H7 (cell line): ENCODE measurements at places on chromosomes 11 and 22.

DNA sequence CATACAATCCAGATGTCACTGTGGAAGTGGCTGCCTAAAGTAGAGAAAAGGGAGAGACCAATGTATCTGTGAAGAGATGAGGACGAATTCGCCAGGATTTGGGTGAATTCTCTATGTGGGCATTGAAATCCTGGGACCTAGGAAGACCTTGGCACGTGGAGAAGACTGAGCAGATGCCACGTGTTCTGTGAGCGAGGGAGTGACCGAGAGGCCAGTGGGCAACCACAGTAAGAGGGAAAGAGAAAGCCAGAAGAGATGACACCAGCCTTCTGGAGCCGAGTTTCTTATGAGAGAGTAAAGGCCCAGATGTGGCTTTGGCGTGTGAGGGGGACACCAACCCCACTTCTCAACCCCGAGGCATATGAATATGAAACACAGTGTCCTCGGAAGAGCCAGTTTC, 228.1 kb downstream of the BUD13 start:
- DNase-seq, result no peak

GRCh38 chr22:49037701-49038245, 789.9 kb downstream of the BRD1 start:
- no peak for DNase-seq

GRCh38 chr22:48700566-48701295, 1126.9 kb downstream of the BRD1 start:
- peak; percentile 69 for DNase-seq

- peak; percentile 46 for DNase-seq
Measured at GRCh38 chr22:30214703-30215407, 31.7 kb downstream of the LIF start.

DNA sequence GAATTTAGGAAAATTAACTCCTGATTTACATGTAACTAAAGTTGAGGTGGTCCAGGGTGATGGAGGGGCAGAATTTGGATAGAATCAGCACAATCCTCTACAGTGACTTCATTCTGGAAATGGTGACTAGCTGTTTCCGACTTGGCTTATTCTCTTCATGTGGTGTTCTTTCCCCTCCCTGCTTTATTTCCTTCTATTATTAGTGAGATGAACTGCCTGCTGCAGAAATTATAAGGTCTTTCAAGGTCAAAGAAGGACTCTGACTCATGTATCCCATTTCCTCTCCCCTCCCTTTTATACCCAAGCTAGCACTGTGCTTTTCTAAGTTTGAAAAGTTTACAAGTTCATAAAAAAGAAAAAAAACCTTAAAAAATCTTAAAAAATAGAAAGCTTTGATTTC, 12.2 kb upstream of the MRPL17 start:
- no peak for DNase-seq

GRCh38 chr11:61777234-61778090, 14.9 kb downstream of the TMEM258 start:
- DNase-seq, result peak; percentile 98

- peak; percentile 89 for DNase-seq
Measured at GRCh38 chr22:50269970-50270665, at the start of gene MAPK11. MAPK11 (minus strand) TSS chr22:50270380; CDS start chr22:50270292, 88 bp downstream.

- no peak for DNase-seq
Measured at GRCh38 chr11:2683806-2684205, 16.0 kb downstream of the KCNQ1OT1 start.

DNA sequence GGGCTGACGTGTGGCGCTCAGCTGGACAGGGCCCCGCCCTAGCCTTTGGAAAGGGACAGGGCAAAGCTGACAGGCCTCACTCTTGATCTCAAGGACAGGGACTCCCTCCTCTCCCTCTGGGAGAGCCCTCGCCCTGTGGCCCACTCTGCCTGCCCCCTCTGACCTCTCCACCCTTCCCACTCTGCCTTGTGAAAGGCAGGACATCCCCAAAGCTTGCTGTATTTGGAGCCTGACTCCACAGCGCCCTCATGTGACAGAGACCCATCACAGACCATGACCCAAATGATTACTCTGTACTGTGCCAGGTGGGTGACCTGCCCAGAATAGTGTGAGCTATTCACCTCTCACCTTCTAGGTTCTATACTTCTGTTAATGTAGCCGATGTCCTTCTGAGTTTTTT, 18.8 kb downstream of the P2RY2 start:
- peak; percentile 90 for DNase-seq

DNA sequence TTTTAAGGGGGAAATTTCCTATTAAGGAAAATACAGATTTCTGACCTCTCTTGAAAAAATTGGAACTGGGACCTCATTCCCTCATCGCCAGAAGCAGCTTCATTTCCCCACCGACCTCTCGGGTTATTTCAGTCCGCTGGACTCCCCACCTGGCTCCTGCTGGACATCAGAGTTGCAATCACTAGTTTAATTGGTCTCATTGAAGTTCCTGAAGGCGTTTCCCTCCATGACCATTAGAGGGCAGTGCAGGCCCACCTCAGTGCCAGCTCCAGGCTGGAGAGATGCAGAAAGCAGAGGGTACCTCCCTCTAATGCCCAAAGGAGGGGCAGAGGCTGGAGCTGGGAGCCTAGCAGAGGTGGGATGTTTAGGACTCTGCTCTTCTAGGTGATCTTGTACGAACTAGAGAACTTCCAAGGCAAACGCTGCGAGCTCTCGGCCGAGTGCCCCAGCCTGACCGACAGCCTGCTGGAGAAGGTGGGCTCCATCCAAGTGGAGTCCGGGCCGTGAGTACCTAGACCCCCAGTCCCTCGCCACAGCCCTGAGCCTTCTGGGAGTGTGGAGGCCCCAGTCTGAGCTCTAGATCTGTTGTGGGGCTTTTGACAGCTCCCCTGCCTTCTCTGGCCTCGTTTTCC, 2.7 kb downstream of the CRYBB3 start:
- peak; percentile 93 for DNase-seq

GRCh38 chr11:126640186-126640585, 284.7 kb downstream of the ST3GAL4 start:
- DNase-seq, result no peak

DNA sequence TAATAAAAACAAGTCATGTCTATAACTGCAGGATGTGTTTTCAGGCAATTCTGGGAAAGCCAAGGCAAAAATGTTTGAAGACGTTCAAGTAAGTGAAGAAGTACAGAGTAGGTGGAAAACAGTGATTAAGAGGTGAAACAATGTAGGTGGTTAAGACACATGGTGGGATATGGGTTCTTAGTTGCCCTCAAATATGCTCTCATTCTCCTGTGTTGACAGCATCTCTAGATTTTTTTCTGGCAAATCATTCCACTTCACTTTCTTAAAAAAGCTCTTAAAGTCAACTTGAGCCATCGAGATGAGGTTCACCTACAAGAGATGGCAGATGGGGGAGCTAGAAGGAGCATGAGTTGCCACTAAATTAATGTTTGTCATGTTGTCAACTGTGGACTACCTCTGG, 1041.0 kb upstream of the CNTN5 start:
- no peak for DNase-seq

DNA sequence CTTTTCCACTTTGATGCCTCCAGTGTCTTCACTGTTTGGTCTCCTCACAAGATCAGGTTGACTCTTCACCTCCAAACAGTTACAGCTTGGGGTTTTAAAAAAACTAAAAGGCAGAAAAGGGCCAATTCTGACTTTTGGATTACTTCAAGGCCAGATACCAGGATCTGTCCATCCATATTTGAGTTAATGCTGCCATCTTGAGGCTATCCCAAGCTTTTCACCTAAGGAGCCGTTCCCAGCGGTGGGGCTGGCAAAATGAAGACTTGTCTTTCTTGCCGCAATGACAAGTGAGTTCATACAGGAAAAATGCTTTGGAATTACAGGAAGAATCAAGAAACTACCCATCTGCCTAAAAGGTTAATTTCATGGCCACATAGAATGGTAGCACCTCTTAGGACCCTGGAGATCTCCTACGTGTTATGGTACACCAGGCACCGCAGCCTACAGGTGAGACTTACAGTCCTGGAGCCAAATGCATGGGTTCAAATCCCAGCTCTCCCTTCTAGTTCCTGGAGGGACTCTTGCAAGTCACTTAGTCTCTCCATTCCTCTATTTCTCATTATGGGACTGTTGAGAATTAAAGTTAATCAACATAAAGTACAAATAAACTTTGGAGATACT, 6.0 kb upstream of the OR5B21 start:
- DNase-seq, result peak; percentile 31

DNA sequence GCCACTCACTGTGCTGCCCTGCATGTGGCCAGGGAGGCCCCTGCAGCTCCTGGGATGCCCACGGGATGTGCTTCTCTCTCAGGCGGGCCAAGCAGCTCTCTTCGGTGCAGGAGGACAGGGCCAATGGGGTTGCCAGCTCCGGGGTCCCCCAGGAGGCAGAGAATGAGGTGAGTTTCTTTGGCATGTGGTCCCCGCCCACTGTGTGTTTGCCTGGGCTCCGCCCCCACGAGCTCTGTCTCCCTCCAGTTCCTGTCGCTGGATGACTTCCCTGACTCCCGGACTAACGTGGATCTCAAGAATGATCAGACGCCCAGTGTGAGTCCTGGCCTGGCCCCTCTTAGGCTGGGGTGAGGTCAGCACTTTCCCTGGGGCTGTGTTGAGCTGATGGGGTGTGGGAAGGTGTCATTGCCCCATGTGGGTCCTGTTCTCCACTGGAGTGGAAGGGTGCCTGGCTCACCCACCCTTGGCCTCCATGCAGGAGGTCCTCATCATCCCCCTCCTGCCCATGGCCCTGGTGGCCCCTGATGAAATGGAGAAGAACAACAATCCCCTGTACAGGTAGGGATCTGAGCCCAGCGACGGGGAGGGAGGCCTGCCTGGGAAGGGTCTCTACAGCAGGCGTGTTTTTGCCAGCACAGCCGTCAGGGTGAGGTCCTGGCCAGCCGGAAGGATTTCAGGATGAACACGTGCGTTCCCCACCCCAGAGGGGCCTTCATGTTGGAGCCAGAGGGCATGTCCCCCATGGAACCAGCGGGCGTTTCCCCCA, 7.7 kb downstream of the SCO2 start:
- peak; percentile 69 for DNase-seq

DNA sequence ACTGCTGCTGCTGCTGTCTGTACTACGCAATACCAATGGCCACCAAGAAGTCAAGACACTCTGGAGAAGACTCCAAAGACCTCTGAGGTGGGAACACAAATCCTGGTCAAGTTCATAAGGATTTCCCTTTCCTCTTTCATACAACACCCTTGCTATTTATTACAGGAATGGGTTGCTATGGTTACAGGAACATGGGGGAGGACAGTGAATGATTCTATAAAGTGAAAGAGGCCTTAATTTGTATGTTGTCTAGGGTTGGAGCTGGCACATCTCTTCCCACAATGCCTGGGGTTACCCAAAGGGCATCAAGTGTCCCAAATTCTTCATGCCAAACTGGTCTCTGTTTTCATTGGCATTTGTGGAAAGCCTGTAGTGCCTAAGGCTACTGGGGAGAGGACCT, 11.4 kb upstream of the SEC14L3 start:
- no peak for DNase-seq

DNA sequence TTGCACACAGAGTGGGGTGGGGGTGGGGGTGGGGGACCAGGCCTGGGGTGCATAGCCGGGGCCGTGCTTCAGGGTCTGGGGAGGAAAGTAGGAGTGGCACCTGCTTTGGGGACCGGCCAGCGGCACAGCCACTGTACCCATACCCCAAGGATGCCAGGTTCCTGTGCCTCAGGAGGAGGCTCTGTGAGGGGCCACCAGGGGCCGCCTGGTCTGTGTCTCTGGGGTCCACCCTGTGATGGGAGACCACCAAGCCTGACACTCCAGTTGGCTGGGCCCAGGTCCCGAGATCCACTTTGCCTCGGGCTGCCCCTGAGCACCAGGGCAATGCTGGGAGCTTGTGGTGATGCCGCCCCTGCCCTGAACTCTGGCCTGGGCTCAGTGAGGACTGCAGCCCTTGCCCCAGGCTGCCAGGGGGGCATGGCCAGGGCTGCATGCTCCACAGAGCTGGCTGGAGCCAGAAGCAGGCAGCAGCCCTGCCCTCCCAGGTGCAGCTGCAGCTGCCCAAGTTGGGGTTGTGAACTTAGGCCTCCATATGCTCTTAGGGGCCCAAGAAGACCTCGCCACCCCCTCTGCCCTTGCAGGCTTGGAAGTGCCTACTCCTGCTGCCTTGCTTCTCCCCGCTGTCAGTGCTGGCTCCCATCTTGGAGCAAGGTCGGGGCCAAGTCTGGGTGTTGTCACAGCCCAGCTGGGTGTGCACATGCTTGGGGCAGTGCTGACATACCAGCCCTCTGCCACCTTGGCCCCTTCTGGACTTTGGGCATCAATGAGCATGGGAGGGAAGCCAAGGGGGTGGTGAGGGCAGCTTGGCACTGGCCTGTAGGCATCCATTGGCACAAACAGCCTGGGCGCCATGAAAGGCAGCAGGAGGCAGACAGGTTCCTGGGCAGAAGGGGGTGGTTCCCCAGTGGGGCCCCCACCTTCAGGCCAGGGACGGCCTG, 123.3 kb upstream of the THY1 start:
- DNase-seq, result peak; percentile 30

DNA sequence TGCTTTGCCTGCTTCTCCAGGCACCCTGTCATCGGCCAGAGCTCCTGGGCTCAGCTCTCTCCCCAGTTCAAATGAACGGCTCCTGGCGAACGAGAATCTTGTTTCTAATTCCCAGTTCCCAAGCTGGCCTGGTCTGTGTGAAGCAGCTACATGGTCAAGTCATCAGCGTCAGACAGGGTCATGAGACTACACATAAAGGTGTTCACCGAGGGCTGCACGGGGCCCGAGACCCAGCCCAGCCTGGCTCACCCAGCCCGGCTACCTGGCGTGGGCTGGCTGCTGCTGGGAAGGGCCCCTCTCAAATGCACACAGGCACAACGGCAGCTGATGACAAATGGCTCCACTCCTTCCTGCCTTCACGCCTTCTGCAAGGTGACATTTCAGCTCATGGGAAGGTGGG, 14.6 kb upstream of the CELSR1 start:
- no peak for DNase-seq

DNA sequence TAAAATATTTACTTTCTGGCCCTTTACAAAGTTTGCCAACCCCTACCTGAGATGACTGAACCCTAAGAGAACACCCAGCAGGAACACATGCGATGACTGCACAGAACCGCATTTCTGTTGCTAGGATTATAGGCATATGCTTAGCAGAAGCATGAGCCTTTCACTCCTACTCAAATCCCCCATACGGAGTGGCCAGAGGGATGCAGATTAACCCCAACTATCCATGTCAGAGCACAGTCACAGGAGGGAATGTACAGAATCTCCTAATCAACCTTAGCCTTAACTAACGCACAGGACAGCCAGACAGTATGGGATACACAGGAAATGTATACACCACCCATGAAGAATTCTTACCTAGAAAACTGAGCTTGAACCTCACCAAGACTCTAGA, 6.2 kb downstream of the HPS4 start:
- DNase-seq, result no peak
